ENCODE measurements at places on chromosomes 5 and 9.
A peak's percentile ranks its signal among the peaks of the same experiment; 100 is the strongest.

DNA sequence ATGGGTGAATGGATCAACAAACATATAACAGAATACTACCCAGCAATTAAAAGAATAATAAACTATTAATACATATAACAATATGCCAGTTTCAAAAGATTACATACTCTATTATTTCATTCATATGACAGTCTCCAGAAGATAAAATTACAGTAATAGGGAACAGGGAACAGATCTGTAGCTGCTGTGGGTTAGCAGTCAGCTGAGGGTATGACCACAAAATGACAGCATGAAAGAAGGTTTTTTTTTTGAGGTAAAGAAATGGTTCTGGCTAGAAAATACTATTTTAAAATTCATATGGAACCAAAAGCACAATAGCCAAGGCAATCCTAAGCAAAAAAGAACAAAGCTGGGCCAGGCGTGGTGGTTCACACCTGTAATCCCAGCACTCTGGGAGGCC is 73.0 kb upstream of the NR5A1 start:
- DNase-seq: no peak

DNA sequence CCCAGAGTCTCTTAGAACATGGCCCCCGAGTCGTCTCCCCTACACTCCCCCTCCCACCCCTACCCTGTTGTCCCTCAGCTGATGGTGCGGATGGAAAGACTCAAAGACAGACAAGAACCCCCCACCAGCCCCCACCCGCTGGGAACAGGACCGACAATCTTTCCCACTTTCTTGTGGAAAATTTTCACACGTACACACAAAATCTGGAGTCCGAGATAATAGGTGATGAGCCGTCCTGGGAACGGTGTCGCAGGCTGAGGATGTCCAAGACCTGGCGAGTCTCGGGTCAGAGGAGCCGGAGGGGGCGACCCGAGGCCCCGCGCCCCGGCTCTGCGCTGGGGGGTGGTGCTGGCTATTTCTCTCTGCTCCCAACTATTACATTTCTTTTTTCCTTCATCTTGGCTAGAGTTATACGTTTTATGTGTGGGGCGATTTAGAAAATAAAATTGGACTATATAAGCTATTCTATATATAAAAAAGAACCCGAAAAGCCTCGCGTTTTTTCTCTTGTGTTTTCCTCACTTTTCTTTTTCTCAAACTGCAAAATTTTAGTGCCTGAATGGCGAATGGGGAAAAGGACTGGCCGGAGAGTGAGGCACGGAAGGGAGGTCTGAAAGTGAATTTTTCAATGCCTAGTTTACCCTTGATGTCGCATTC is 188.8 kb downstream of the MEF2C start:
- no peak for DNase-seq

DNA sequence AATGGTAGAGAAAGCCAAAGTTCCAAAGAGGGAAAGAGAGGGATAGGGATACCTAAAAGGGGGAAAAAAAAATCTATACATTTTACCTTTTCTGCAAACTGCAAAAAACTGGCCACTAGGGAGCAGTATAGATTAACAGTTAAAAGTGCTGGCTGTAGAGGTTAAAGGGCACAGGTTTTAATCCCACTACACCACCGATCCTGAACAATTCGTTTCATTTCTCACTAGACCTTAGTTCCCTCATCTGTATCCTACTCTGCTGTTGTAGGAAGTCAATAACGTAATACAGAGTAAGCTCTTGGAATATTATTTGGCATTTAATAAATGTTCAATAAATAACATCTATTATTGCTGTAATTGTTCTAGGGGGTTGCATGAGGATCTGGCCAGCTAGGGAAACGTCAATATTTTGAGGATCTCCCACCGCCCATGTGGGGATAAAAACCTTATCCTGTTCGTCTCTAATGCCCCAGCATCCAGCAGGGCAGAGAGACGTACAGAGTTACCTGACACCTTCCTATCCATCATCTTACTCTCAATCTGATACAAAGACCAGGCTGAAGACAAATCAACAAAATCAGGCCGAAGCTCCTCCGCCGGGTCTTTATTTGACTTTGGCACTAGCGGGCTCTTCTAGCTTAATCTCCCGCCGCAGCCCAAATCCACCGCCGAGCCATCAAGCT is 757 bp downstream of the CDC26 start:
- DNase-seq: peak; percentile 42

DNA sequence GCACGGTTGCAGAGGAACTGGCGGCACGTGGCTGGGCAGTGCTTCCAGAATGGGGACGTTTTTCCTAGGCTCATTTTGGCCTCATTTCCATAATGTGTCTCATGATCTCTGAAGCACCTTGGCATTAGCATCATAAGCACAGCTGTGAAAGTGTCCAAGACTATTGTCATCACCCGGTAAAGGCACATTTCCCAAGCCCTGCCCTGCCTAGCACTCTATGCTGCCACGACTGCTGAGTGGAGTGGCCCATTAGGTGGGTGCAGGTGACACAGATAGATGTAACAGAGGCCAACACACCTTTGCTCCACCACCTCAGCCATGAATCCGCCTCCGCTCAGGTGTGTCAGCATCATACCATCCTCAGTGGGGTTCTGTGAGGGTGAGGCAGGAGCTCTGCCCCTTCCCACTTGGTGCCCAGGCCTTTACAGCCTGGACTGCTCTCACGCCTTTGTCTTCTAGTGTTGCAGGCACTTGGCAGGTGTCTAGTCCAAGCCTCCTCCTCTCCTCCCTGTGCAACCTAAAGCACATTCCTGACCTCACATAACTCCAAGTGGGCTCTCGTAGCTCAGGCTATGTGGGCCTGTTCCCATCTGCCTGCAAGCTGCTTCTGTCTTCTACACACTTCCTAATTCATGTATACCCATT is 213.0 kb downstream of the FSTL4 start:
- no peak for DNase-seq

DNA sequence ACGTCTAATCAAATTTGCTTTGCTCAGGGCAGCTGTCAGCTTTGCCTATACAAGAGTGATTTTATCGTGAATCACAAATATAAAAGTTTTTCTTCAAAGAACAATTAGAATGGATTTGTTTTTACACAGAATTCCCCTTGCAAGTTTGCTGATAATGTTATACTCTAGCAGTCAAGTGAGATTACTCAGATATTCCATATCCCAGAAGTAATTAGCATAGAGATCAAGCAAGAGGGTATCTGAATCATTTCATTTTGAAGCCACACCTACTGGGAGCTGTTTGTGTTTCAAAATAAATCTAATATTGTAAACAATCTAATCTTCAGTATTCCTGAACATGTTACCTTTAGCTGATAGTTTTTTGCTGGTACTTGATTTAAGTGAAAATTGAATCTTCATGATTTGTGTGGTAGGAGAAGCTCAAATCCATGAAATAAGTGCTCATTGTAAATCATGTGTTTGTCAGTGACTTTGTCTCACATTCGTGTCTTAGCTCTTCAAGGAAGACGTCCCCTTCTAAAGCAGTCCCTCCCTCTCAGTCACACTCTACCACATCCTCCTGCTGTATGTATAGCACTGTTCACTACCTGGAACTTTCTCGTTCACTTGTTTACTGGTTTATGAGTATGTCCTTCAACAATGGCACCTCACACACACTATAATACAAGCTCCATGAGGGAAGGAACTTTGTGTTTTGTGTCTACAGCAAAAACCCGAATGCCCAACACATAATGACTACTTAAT is 3.3 kb upstream of the TTC39B start:
- no peak for DNase-seq

DNA sequence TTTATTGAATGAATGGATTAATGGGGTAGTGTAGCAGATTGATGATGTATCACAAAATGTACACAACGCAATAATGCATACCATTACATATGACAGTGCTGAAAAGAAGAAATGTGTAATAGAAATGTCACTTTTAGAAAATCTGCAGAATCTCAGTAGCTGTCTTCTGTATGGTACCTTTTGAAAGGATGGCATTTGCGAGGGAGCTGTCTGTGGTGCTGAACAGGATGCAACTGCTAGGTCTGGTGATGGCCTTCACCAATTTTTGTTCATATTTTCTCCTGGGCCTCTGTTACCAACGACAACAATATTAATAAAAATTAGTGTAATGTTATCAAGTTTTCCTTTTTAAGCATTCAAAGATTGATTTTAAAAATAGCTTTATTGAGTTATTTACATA is 36.2 kb upstream of the OTULIN start:
- DNase-seq: no peak

DNA sequence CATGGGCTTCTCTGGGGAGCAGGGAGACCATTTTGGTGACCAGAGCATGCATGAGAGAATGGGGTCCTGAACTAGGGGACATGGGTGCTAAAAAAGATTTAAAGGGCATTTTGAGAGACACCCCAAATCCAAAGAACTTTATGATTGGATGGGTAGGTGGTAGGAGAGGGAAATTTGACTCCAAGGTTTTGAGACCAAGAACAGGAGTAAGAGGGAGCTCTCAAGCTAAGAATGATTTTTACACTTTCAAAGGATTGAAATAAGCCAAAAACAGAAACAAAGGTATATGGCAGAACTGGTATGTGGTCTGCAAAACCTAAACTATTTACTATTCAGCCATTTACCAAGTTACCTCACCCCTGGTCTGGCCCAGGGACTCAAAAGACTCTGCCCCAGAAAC is 318.2 kb upstream of the CLINT1 start:
- no peak for DNase-seq

GRCh38 chr9:76756268-76756640 is 8.0 kb upstream of the PCA3 start:
- DNase-seq: no peak

GRCh38 chr9:130333041-130333711 is 67.6 kb downstream of the HMCN2 start:
- DNase-seq: no peak

- DNase-seq: no peak
Observed at GRCh38 chr5:155260798-155261197, 247.2 kb downstream of the KIF4B start.

DNA sequence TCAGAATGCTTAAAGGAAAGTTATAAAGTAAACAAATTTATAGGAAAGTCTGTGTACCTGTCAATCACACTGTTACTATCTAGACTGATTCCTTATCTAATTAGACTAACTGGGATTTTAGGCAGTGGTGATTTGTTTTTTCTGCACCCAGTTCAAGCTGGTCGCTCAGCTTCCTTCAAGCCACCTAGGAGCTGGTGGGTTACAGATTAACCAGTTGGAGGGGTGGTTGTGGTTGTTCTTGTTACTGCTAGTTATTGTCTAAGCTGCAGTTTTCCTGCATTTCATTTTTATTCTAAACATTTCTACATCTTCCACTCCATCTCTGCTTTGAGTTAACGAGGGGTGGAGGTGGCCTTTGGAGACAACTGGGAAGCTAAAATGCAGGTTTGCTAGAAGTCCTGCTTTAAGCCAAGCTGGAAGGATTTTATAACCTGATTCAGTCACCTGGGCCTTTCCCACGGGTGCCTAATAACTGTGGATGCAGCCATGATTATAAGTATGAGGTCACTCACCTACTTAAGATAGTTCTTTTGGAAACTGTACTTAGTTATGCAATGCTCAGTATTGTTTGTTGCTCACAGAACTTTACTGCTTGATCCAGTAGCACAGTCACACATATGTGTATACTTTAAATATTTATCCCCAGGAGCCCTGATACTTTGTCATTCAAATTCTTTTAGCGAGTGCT is 303.9 kb upstream of the DAP start:
- no peak for DNase-seq
